ENCODE measurements at places on chromosomes 5 and 9.

DNA sequence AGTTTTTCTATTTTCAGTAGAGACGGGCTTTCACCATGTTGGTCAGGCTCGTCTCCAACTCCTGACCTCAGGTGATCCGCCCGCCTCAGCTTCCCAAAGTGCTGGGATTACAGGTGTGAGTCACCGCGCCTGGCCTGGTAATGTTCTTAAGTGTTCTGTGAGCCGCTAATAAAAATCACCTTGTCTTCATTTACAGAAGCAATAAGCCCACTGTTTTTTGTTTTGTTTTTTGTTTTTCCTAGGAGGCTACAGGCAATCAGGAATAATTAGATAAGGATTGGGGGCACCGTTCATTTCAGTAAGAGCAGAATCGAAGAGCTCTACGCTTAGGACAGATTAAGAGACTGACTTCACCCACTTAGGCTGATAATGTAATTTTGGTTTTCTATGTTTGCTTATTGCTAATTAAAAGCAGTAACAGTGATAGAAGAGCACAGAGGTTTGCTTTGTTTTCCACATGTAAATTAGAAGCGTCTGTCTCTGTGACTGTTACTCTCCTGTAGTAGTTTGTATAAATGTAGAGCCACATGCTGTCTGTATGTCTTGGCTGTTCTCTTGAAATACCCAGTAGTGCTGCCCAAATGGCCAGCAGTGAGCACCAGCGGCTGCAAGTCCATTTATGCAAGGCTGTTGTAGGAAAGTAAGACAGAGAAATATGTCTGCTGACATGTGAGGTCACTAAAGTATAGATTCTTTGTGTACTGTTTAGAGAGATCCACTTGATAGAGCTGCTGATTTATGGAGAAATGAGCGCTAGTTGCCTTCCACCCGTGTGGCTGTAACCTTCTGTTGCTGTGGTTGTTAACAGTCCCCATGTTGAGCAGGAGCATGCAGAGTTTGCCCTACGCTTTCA lies 30.5 kb downstream of the TRIO start:
- H3K27ac ChIP-seq: no peak overlapping the region
- no peaks in the 10 kb centered on the region for H3K36me3 ChIP-seq
- no peaks in the 10 kb centered on the region for H3K27me3 ChIP-seq
- DNase-seq: no peak
- peaks cover 22% of the 10 kb centered on the region for H3K4me1 ChIP-seq
- H3K4me3 ChIP-seq: no peak overlapping the region

- DNase-seq: no peak
- H3K27ac ChIP-seq: no peak overlapping the region
- no peaks in the 10 kb centered on the region for H3K36me3 ChIP-seq
- H3K27me3 ChIP-seq: no peaks in the 10 kb centered on the region
Observed at GRCh38 chr5:56366986-56367385, 133.9 kb upstream of the ANKRD55 start.

DNA sequence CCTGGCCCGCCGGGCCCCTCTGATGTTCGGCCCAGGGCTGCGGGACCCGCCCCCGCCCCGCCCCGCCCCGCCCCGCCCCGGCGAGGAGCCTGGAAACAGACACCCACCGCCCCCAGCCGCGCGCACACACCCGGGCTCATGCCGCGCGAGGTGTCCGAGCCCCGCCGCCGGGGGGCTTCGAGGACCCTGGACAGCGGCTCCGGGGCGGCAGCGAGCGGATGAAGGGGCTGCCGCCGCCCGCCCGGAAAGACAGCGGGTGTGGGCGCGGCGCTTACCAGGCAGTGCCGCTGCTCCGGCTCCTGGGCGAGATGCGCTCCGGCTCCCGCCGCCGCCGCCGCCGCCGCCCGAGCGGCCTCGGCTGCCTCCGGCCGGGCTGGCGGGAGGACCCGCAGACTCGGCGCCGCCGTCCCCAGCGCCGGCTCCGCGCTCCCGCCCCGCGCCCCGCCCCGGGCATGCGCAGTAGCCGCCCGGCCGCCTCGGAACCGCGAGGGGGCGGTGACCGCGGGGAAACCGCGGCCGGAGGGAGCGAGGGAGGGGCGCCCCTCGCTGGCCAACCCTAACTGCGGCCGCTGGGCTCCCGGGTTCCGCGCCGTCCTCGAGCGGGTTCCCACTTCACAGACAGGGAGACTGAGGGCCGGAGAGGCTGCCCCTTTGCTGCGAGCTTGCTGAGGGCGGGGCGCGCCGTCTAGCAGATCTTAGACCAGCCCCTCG lies at the start of gene GPRIN1:
TSS of gene GPRIN1 (minus strand) at position 433 of the 711 bp plus-strand sequence. CDS start 10,322 bp downstream, outside the sequence.
- H3K27ac ChIP-seq: no peak within 1 kb of the TSS
- H3K36me3 ChIP-seq: peaks cover 21% of the 10 kb centered on the region
- peak within 1 kb of the TSS; percentile 80 for H3K4me3 ChIP-seq
- DNase-seq: peak; percentile 79
- peaks cover 10% of the 10 kb centered on the region for H3K4me1 ChIP-seq

DNA sequence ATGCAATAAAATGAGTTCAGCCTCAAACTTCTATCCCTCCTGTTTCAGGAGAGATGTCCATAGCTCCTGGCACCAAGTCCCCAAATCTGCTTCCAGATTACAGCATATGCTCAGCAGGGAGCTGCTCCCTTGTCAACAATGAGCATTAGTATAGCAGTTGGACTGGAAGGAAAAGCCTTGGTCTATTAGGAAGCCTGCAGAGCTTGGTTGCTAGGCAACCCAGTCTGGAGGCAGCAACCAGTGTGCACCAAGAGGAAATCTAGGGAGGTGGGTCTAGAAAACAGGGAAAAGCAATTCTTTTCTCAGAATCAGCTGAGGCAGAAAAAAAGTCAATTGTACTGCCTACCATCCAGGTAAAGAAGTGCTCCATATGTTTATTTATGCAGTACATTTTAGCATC lies 229.5 kb upstream of the NMUR2 start:
- H3K4me1 ChIP-seq: peaks cover 9% of the 10 kb centered on the region
- peak; percentile 55 for DNase-seq
- peak overlapping the region; percentile 4 for H3K27ac ChIP-seq
- no peaks in the 10 kb centered on the region for H3K36me3 ChIP-seq
- H3K27me3 ChIP-seq: no peaks in the 10 kb centered on the region

GRCh38 chr9:6229619-6230018 lies 14.0 kb downstream of the IL33 start:
- H3K4me1 ChIP-seq: no peaks in the 10 kb centered on the region
- H3K27ac ChIP-seq: no peak overlapping the region
- H3K27me3 ChIP-seq: no peaks in the 10 kb centered on the region
- H3K36me3 ChIP-seq: no peaks in the 10 kb centered on the region
- no peak for DNase-seq

DNA sequence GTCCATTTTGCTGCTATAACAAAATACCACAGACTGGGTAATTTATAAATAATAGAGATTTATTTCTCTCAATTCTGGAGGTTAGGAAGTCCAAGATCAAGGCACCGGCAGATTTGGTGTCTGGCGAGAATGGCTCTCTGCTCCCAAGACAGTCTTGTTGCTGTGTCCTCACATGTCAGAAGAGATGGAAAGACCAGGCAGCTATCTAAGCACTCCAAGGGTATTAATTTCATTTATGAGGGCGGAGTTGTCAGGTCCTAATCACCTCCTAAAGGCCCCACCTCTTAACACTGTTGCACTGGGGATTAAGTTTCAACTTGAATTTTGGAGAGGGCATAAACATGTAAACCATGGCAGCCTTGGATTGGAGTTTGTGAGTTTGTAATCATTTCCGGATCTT lies 30.3 kb downstream of the ADCY2 start:
- H3K36me3 ChIP-seq: no peaks in the 10 kb centered on the region
- H3K27me3 ChIP-seq: no peaks in the 10 kb centered on the region
- DNase-seq: no peak
- H3K27ac ChIP-seq: no peak overlapping the region

- H3K27ac ChIP-seq: no peak overlapping the region
- H3K4me1 ChIP-seq: no peaks in the 10 kb centered on the region
- no peak overlapping the region for H3K4me3 ChIP-seq
- no peaks in the 10 kb centered on the region for H3K36me3 ChIP-seq
- no peaks in the 10 kb centered on the region for H3K27me3 ChIP-seq
Observed at GRCh38 chr5:57745029-57745428, 262.4 kb upstream of the ACTBL2 start.

DNA sequence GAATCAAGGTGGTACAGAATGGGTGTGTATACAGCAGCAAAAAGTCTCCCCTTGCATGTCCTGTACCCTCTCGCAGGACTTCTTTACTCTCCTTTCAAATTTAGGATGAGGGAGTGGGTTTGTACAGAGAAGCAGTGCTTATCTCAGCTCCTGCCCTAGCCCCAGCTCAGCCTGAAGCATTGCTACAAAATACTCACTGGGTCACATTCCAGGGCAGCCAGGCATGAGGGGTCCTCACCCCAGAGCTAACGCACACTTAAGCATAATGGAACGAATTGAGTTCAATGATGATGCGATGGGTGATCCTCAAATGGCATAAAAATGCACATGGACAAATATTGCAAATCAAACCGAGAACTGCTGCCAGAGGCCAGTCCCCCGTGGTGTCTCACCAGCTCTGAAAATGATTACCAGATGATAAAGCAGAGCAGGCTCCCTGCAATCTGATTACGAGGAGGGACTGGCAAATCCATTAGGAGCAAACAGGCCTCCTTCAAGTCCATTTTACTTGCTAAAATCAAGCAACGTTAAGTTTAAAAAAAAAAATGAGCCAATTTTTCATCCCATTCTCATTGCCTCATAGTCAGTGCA lies 231.6 kb upstream of the TAS2R1 start:
- no peak overlapping the region for H3K4me3 ChIP-seq
- no peak for DNase-seq
- H3K4me1 ChIP-seq: no peaks in the 10 kb centered on the region

DNA sequence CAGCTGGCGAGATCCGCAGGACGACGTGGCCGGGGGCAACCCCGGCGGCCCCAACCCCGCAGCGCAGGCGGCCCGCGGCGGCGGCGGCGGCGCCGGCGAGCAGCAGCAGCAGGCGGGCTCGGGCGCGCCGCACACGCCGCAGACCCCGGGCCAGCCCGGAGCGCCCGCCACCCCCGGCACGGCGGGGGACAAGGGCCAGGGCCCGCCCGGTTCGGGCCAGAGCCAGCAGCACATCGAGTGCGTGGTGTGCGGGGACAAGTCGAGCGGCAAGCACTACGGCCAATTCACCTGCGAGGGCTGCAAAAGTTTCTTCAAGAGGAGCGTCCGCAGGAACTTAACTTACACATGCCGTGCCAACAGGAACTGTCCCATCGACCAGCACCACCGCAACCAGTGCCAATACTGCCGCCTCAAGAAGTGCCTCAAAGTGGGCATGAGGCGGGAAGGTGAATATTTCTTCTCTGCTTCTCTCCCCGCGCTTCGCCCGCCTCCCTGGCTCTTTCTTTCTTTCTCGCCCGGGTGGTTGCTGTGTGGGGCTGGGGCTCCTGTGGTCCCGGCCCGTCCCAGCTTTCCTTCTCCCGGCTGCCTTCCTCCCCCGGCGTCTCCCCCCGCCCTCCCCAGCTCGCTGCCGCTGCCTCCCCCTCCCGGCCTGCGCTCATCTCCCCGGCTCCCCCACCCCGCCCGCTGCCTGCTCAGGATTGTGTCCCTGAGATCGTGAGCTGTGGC lies 2.2 kb downstream of the NR2F1 start:
- peak; percentile 29 for DNase-seq
- H3K27ac ChIP-seq: peak overlapping the region; percentile 91
- peak overlapping the region; percentile 98 for H3K4me3 ChIP-seq
- H3K27me3 ChIP-seq: no peaks in the 10 kb centered on the region
- peaks cover 50% of the 10 kb centered on the region for H3K36me3 ChIP-seq

- H3K36me3 ChIP-seq: peaks cover 61% of the 10 kb centered on the region
- no peaks in the 10 kb centered on the region for H3K4me1 ChIP-seq
- H3K27me3 ChIP-seq: no peaks in the 10 kb centered on the region
- no peak overlapping the region for H3K27ac ChIP-seq
Observed at GRCh38 chr9:77725046-77725694, 77.0 kb upstream of the GNA14 start.

- no peaks in the 10 kb centered on the region for H3K4me1 ChIP-seq
- peaks cover 26% of the 10 kb centered on the region for H3K27me3 ChIP-seq
- peak; percentile 15 for DNase-seq
- no peaks in the 10 kb centered on the region for H3K36me3 ChIP-seq
- no peak overlapping the region for H3K27ac ChIP-seq
Observed at GRCh38 chr5:146076455-146076854, 28.9 kb downstream of the PLAC8L1 start.

- DNase-seq: no peak
- H3K4me3 ChIP-seq: no peak overlapping the region
- H3K27ac ChIP-seq: no peak overlapping the region
- no peaks in the 10 kb centered on the region for H3K4me1 ChIP-seq
Observed at GRCh38 chr9:69599232-69599971, 72.8 kb downstream of the APBA1 start.

GRCh38 chr5:111602817-111603445 lies 90.6 kb upstream of the STARD4 start:
- DNase-seq: no peak
- peaks cover 9% of the 10 kb centered on the region for H3K4me1 ChIP-seq
- H3K4me3 ChIP-seq: no peak overlapping the region
- no peak overlapping the region for H3K27ac ChIP-seq
- H3K27me3 ChIP-seq: no peaks in the 10 kb centered on the region

DNA sequence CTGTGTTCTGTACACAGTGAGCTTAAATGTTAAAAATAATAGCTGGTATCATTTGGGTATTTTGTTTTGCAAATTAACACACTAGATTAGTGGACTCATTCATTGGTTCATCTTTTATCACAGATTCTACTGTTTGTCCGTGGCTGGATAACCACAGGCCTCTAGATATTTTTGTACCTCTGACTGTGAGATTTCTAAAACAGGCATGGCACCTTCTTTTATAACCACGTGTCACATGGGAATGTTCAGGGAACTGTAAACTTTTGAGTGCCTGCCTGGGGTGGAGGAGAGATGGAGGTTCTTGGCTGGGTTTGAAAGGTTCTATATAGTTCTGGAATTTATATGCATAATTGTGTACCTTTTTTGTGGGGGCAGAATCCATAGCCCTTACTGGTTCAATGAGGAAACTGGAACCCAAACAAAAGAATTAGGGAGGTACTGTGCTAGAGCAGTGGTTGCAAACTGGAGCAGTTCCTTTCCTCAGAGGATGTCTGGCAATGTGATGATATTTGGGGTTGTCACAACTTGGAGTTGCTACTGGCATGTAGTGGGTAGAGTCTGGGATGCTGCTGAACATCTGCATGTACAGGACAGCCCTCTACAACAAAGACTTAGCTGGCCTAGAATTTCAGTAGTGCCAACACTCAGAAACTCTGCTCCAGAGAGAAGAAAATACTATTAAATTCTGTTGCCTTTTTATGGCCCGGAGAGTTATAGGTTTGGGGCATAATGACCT lies 16.9 kb downstream of the TLE4 start:
- no peaks in the 10 kb centered on the region for H3K27me3 ChIP-seq
- peaks cover 9% of the 10 kb centered on the region for H3K36me3 ChIP-seq

DNA sequence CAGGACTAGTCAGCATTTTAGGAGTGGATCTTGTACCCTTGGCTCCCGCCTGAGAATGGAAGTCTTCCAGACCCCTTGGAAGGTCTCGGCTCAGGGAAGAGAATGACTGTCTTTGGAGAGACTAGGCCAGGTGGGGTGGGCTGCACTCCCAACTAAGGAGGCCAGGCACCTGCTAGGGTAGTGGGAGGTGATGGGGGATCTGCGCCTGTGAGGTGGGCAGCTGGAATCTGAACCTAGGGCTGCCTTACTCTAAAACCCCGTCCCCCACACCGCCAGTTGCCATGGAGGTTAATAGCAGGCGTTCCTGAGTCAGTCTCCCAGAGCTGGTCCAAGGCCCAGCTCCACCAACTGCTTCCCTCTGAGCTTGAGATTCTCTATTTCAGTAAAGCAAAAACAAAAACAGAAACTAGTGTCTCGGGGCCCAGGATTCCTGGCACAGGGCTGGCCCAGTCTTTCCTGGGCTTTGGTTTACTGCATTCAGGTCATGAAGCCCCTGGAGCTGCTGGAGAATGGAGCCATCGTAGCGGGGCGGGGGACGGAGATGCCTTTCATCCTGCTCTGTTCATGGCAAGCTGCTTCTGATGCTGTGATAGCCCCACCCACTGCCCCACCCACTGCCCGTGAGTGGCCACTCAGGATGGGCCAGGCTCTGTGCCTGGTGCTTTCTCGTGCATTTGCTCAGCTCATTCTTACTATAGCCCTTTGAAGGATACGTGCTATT lies 57.5 kb downstream of the DAB2IP start:
- no peak overlapping the region for H3K4me3 ChIP-seq
- no peak for DNase-seq
- peaks cover 42% of the 10 kb centered on the region for H3K36me3 ChIP-seq
- no peak overlapping the region for H3K27ac ChIP-seq

All from neuronal stem cell (in vitro differentiated cells).